ENCODE measurements at places on chromosomes 11 and 22.

- DNase-seq: no peak
Observed at GRCh38 chr11:66586136-66586535, 6.7 kb downstream of the CCDC87 start.

- no peak for DNase-seq
Observed at GRCh38 chr11:18567081-18567480, 21.5 kb downstream of the UEVLD start.

DNA sequence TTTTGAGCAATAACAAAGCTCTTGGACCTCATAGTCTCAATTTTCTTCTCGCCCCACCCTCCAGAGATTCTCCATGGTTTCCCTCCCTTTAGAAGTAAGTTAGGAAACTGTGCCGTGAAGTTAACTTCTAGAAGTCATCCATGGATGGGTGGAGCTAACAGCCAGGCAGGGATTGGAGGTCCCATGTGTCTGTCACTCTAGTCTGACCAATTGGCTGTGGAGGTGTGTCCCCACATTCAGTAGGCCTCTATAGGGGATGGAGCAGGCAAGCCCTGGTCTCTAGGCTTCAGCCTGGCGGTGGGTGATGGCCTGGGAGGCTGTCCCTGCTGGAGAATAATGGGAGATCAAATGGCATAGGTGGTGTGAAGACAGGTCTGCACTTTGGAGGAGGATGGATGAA, 50.7 kb downstream of the TP53I11 start:
- DNase-seq: no peak

- no peak for DNase-seq
Observed at GRCh38 chr11:126570489-126570888, 215.0 kb downstream of the ST3GAL4 start.

GRCh38 chr11:35786188-35786587, 123.6 kb downstream of the TRIM44 start:
- no peak for DNase-seq

- DNase-seq: no peak
Observed at GRCh38 chr11:44718057-44718456, 8.7 kb upstream of the TSPAN18 start.

GRCh38 chr11:134995741-134996140, 583.7 kb upstream of the B3GAT1 start:
- no peak for DNase-seq

DNA sequence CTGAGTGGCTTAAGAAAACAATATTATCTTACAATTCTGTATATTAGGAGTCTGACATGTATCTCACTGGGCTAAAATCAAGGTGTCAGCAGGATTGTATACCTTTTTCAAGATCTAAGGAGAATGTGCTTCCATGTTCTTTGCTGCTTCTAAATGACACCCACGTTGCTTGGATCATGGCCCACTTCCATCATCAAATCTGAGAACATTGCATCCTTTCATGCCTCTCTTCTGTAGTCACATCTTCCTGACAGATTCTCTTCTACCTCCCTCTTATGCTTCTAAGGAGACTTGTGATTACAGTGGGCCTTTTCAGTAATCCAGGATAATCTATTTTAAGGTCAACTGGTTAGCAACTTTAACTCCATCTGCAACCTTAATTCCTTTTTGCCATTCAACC, 499.4 kb downstream of the FAM181B start:
- no peak for DNase-seq

DNA sequence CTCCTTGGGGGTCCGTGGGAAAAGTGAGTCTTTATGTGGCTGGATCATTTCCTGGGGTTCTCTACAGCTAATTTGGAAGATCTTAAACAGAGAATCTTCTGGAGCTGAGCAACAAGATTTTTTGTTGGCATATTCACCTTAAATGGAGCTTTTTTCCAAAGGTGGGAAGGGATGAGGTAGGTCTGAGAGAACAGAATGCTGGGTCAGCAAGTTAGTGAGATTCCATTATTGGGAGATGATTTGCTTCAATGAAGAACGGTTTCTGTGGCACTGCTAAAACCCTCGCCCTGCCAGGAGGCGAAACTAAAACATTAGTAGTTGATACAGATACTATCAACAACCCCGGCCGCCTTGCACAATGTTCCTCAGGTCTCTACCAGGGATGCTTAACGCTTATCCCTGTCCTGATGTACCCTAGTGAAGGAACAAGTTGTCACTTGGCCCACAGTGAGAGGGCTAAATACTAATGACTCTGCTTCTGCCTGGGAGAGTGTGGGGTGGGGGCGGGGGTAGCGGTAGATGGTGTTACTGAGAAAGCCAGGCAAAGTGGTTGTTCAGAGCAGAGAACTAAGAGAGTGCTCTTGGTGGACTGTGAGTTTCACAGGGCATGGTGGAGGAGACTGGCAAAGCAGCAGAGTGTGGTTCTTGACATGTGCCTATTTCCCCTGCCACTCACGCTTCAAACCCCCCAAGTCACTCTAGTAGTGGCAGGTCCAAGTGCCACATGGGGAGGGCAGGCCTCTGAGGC, 63.7 kb upstream of the CYP2D6 start:
- DNase-seq: peak; percentile 51

DNA sequence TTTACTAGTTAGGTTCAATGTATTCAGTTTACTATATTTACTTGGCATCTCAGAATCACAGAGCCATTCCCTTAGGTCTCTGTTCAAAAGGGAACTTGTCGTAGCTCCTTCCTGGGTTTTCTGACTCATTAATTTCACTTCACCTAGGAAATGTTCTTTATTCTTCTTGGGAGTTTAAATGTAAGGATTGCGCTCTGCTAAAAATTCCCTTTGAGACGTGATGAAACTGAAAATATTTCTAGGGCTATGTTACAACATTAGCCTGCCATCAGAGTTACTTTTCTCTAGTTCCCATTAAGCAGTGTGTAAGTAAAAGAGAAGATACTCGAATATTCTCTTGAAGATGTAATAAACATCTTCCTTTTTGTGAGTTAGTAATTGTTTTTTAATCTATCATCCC, 209.5 kb downstream of the CASP12 start:
- DNase-seq: no peak
